ENCODE measurements at places on chromosomes 3 and 15.

DNA sequence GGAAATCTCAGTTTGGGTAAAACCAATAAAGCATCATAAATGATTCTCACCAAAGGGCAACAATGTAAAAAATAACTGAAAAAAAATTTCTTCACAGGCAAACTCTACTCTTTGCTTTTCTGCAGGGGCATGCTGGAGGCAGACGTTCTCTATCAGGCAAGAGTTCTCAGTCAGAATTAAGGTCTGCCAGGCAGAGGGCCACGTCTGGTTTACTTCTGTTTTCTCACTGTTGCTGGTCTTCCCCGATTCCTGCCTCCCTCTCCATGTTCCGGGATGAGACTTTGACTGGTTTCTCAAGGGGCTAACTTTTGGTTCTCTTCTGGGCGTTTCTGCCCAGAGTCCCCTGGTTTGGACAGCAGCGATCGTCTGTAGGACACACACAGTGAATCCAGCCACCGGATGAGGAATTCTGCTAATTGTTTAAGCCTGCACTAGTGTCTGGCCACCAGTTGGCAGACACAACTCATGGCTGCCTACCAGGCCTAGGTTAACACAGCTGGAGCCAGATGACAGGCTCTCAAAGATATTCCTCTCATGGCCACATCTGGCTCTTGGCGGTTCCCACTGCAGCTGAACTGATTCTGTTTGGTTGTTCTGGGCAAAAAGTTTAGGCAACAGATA, 273.1 kb downstream of the FOXP1 start:
- no peak for DNase-seq

DNA sequence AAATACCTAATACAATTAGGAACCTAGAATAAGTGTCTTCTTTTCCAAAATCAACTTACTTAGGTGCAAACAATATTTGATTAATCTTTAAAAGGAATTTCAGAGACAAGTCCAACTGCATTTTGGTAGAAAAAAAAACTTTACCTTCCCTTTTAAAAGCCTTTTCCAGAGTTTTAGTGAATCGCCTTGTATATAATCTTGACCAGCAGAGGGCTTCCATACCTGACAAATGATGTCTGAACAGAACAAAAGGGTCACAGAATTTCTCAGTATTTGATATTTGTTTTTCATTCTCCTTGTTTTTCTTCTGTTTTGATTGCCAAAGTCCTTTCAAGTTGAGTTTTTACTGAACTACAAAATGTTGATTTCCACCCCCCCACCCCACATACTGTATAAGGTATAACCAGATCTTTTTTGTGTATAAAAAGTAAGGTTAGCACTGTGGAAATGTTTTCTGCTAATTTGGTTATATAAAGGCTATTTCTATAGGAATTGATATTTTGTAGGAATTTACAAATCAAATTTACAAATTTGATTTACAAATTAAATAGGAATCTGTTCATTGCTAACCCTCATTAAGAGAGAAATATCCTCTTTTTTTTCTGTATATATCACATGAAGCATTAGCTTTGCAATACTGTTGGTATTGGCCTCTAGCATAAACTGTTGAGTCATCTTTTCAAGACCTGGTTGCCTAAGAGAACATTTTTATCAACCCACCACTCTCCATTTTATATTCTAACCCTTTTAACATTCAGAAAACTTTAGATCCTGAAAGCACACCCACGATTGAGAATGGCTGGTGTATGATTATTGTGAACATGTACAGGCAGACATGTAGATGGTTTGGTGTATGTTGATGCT, 464.1 kb upstream of the RARB start:
- no peak for DNase-seq

DNA sequence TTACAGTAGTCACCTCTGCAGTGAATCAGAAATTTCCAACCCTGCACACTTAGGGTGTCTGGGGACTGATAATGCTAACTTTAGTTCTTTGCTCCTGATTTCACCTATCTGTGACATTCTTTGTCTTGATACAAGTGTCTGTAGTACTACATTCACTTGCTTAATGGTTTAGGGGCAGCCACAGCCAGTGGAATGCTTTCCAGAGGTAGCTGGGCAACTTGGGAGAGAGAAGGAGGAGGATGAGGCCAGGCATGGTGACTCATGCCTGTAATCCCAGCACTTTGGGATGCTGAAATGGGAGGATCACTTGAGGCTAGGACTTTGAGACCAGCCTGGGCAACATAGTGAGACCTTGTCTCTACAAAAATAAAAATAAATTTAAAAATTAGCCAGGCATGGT, 8.5 kb downstream of the BAHD1 start:
- no peak for DNase-seq

GRCh38 chr15:93321881-93322282, 232.9 kb upstream of the RGMA start:
- DNase-seq = no peak

DNA sequence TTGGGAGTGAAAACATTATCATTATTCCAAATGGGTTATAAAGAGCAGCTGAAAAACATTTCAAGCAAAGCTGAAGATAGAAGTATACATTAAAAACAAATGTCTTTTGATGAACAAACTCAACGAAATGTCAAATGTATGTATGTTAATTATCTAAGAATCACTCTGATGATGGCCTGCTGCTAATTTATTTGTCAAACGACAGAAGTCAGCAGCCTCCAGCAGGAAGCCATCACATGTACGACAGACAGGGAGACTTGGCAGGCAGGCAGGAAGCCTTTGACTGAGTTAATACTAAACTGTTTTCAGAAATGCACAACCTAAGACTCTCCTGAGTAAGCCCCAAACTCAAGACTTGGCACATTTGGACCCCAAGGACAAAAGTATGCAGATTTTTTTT, 491.1 kb downstream of the ZNF385D start:
- DNase-seq = no peak

GRCh38 chr15:69834761-69835160, 263.0 kb downstream of the TLE3 start:
- no peak for DNase-seq

DNA sequence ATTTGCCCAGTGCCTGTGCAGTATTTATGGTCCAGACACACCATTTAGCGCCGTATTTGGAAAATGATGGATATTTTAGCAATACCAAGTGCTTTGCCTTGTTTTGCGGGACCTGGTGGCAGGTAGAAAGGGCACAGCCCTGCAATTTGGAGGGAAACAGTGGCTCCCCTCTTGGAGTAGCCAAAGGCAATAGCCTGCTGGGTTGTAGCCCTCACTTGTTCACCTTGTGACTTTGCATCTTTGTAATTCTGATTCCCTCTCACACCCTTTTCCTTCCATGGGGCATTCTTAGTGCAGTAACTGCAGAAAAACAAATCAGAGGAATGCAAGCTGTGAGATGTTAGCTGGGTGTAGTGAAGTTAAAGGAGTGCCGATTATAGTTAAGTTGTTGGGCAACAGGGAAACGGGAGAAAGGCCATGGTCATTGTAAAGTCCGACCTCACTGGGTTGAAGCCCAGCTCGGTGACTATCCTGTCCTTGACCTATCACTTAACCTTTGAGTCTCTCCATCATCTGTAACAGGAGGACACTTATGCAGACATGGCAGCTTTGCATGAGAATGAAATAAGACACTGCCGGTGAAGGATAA, 131.0 kb upstream of the KLHL25 start:
- DNase-seq = no peak

- no peak for DNase-seq
These were observed 112.6 kb upstream of the ALCAM start for GRCh38 chr3:105254154-105254553.
